Right renal cortex interstitium (tissue), 3 donors: ENCODE measurements at places on chromosomes 13 and 19. TPM values are rescaled to one million over a fixed set of nuclear protein-coding genes. Genes with fewer than 3 reads are reported as not detected.

KLF1 gene
- 0.44 TPM for polyA plus RNA-seq

DNA sequence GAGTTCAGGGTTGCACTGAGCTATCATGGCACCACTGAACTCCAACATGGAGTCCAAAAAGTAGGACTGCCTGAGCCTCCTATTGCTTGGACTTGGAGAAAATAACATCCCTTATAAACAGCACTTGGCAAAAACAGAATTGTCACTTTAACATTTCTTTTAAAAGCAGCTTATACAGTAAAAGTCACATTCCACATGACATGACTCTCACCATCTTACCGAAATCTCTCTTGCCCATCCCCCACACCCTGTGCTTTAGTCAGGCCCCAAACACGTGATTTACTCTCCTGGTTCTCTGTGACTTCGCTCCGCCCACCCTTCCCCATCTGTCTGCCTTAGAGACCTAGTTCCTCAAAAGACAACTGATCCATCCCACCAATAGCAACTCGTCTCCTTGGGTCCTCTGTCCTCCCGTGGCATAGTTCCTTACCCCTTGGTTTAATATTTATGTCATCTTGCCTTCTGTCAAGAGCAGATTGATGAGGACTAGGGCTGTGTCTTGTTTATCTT lies 4.6 kb downstream of the SAFB start:
- DNase-seq = no peak

DNA sequence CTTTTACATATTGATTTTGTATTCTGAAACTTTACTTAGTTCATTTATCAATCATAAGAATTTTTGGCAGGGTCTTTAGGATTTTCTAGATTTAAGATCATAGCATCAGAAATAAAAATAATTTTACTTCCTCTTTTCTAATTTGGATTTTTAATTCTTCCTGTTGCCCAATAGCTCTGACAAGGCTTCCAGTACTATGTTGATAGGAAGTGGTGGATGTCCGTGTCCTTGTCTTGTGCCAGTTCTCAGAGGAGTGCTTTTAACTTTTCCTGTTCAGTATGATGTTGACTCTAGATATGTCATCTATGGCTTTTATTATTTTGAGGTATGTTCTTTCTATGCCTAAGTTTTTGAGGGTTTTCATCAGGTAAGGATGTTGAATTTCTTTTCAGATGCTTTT lies 7.7 kb upstream of the KIR2DL4 start:
- DNase-seq = no peak

- DNase-seq = no peak
These were observed 43.4 kb downstream of the EFNB2 start for GRCh38 chr13:106491928-106492587.

DNA sequence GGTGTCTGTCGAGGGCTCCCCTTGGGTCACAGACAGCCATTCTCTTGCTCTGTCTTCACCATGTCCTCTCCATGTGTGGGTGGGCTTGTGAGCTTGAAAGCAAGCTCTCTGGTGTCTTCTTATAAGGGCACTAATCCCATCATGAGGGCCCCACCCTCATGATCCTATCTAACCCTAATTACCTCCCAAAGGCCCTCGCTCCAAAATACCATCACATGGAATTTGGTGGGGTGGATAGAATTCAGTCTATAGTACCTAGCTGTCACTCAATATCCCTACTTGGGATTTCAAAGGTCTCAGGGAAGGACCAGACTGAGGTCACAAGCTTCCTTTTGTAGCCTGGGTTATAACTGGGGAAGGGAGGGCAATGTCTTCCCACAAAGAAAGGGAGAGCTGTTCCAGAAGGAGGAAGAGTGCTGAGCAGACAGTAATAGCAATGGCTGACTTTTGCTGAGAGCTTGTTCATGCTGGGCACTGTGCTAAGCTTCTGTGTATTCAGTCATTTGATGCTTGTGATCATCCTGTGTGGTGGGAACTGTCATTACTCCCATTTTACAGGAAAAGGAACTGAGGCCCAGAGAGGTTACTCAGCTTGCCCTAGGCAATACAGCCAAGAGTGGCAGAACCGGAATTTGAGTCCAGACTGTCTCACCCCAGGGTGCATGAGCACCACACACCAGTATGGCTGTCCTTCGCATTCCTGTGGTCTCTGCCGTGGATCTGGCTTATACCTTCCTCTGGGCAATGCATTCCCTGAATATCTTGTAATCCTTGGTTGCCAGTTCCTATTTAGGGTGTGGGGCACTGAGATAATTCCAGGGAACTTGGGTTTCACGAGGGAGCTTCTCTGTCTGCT lies 8.2 kb downstream of the FXYD5 start:
- DNase-seq = no peak

DNA sequence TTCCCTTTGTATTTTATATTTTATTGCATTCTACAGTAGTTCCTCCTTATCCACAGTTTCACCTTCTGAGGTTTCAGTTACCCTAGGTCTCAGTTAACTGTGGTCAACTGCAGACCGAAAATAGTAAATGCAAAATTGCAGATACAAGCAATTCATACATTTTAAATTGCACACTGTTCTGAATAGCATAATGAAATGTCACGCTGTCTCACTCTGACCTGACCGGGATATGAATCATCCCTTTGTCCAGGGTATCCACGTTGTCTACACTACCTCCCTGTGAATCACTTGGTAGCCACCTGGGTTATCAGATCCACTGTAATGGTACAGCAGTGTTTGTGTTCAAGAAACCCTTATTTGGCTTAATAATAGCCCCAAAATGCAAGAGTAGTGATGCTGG lies 325.0 kb downstream of the DNAJC15 start:
- DNase-seq = no peak

DNA sequence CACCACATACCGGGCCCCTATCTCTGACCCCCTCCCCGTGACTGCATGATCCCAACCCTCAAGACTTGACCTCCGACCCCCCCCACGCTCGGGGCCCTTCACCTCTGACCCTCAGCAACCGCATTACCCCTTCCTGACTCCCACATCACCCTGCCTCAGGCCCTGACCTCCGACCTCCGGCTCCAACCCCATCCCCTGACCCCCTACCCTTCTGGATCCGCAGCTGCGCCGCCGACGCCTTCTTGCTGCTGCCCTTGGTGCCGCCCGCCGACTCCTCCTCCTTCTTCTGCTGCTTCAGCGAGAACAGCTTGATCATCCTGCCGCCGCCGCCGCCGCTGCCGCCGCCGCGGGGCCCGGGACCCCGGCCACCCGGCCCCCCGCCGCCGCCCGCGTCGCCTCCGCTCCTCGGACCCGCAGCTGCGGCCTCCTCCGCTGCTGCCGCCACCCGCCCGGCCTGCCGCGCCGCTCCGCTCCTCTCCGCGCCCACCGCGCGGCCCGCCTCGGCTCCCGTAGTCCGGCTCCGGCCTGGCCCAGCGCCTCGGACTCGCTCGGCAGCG lies at the start of gene UBE2M:
UBE2M (minus strand) TSS at position 546 of the 557 bp plus-strand sequence; CDS start at position 316, 230 bp downstream.
- DNase-seq = no peak

- no peak for DNase-seq
These were observed 26.2 kb upstream of the MIER2 start for GRCh38 chr19:370641-371330.

DNA sequence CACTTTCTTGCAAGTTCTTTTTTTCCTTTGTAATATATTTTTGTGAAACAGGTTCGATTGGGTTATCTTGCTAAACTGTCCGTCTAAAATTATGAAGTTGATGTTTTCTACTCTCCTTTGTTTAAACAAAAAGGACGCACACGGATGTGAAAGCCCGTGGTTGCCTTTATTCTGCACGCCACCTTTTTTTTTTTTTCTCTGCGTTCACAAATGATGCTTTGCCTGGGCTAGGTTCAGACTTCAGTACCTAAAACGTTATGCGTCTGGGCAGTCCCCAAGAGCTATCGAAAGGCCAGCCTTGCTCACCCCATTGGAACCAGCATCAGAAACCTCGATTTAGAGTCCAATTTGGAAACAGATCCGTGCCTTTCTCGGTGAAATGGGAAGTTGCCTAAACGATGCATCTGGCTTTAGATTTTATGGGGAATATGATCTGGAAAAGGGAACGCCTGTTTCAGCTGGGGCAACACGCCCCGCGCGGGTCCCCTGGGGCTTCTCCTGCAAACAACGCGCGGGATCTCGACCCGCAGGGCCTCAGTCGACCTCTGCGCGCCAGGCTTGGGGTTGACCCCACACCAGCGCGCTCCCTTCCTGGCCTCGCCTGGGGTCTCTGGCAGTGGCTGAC lies 113.9 kb downstream of the KCNRG start:
- DNase-seq = no peak

- DNase-seq = no peak
These were observed 68.2 kb downstream of the ARHGAP35 start for GRCh38 chr19:46928951-46929350.
